IgD-negative memory B cell (primary cell): ENCODE measurements at places on chromosomes 5 and 9. TPM values are rescaled to one million over a fixed set of nuclear protein-coding genes. Genes with fewer than 3 reads are reported as not detected.

FBP2 gene
- polyA plus RNA-seq: not detected

RHOBTB3 gene
- polyA plus RNA-seq: 1.9 TPM

TICAM2 gene
- polyA plus RNA-seq: 4.4 TPM

BSPRY gene
- 1.3 TPM for polyA plus RNA-seq

SLC26A2 gene
- 2.3 TPM for polyA plus RNA-seq

MAMDC4 gene
- 0.11 TPM for polyA plus RNA-seq

SPINK5 gene
- not detected for polyA plus RNA-seq

CDH10 gene
- polyA plus RNA-seq: not detected

INSYN2B gene
- not detected for polyA plus RNA-seq

BTNL8 gene
- polyA plus RNA-seq: not detected
